ENCODE measurements at places on chromosomes 4 and X.

DNA sequence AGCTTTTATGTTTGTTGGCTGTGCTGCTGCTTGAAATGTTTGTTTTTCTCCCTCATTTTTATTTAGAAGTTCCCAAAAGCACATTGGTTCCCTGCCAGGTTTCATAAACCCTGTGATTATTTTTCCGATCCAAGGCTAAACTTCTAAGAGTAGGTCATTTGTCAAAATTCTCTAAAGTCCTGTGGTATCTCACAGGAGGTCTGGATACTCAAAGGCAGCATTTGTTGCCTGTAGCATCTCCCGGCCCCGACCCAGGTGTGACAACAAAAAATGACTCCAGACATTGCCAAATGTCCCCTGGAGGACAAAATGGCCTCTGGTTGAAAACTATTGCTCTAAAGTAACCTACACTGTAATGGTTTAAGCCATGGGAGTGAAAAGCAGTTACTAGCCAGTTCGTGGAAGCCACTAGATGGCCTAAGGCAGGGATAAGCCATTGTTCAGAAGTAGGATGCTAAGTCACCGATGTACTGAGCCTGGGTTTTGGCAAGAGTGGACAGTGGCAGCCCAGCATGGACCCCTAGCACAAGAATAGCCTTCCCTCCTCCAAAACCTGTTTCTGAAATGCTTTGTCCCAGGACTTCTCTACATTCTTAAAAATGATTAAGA, 256.1 kb downstream of the THOC2 start:
- DNase-seq = no peak

GRCh38 chrX:134236626-134237614, at the start of gene CCDC160:
Gene CCDC160, plus strand, starts transcription at chrX:134237182. Its CDS starts 7,619 bp downstream, at chrX:134244801.
- DNase-seq = no peak

- DNase-seq = no peak
Measured at GRCh38 chrX:9829308-9830267, 43.4 kb downstream of the SHROOM2 start.

DNA sequence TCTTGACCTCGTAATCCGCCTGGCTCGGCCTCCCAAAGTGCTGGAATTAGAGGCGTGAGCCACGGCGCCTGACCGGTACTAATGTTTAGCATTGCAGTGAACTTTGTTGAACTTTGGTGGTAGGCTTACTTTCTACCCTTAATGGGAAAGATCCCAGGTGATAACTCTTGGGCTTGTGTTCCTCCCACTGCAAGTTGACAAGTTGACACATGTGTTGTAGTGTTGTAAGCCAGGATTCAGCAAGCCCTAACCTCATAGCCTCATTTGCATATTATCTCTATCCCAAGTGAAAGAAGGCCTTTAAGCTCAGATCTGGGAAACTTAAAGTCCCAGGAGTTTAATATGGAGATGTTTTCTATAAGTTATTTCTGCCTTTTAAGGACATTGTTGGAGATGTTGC, 80.0 kb upstream of the CLCN4 start:
- no peak for DNase-seq

GRCh38 chrX:119067023-119067739, 5.6 kb upstream of the CT47C1 start:
- DNase-seq = no peak

DNA sequence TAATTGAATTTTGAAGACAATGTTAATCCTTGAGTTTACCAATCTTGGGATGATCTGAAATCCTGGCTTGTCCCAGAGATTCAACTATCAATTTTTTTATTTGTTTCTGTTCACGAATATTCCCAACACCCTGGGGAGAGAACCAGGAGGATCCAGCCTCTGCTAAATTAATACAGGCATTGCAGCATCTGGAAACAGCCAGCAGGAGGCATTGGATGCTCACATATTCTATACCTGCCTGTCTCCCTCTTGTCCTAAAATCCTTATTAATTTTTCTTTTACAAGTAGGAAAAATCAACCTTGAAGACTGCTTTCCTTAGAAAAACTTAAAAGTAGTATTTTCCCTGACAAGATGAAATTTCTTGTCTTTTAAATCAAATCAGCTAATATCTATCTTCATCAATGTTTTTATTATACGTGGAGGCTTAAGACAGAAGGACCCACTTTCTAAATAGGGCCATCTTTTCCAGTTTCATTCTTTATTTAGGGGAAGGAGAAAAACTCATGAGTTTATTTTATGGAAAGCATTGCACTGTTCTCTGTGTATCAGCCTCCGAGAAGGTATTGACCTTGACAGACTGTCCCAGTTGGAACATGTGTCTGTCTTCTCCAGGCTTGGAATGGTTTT, 102.4 kb downstream of the CLNK start:
- no peak for DNase-seq

DNA sequence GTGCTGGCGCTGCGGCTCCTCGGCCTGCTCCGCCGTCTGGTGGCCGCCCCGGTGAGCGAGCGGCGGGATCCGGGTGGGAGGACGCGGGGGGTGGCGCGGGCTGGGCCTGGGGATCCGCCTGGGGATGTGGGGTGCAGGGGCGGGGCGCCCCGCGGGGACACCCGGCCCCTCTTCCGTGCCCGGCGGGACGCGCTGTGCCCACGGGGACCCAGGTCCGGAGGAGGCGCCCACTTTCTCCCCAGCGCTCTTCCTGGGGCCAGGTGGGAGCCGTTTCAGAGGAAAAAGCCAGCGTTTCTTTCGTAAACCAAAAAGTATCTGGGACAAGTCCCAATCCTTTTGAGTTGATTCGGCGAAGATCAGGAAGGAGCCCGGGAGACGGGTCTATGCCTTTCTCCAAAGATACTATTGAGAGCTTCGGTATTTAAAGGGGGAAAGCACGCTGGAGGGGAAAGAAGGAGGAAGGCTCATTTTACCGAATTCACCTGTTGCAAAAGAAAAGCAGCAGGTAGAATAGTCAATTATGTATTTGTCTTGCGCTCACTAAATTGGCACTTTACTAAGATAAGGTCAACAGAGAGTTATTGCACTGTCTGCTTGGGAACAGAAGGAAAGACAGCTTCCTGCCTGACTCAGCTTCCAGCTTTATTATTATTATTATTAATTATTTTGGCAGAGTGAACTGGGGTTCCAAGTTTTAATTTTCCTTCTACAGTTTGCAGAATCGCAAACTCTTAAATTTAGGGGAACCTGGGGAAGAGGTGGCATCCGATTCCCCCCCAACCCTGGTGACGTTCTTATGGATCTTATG, 81.5 kb upstream of the CD99 start:
- DNase-seq = no peak

- no peak for DNase-seq
Measured at GRCh38 chrX:147228153-147228552, 413.6 kb upstream of the CXorf51A start.

GRCh38 chrX:110210417-110211139, 107.3 kb downstream of the AMMECR1 start:
- no peak for DNase-seq

DNA sequence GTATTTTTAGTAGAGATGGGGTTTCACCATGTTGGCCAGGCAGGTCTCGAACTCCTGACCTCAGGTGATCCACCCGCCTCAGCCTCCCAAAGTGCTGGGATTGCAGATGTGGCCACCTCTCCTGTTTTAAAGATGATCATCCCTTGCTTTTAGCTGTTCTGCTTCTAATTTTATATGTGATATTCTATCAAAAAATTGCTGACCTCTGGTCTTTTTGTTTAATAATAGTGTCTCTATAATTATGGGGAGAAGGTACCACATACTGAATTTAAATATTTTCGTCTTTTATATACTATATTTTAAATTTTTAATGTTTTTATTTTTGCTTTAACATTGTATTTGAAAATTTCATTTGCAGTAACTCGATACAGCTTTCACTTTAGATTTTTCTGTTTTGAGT, 15.6 kb downstream of the USP9X start:
- DNase-seq = no peak

DNA sequence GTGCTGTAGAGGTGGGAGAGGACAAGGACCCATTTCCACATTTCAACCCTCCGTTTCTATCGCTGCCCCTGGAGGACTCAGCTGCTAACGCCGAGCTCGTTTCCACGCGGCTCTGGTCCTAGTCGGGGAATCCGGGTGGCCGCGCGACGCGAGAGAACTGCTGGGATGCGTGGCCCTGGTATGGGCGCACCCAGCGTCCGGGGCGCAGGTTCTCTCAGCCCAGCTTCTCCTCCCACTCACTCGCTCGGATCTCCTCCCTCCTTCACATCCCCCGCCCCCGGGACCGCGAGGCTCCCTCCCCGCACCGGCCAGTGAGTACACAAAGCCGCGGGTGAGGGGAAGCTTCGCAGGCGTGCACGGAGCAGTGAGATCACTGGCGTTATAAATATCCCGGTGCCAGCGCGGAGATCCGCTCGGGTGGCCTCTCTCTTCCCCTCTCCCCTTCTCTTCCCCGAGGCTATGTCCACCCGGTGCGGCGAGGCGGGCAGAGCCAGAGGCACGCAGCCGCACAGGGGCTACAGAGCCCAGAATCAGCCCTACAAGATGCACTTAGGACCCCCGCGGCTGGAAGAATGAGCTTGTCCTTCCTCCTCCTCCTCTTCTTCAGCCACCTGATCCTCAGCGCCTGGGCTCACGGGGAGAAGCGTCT, at the start of gene FGF5:
Gene FGF5 (plus strand): TSS at position 412 of the 649 bp plus-strand sequence. CDS start 161 bp downstream, at position 573.
- DNase-seq = no peak

DNA sequence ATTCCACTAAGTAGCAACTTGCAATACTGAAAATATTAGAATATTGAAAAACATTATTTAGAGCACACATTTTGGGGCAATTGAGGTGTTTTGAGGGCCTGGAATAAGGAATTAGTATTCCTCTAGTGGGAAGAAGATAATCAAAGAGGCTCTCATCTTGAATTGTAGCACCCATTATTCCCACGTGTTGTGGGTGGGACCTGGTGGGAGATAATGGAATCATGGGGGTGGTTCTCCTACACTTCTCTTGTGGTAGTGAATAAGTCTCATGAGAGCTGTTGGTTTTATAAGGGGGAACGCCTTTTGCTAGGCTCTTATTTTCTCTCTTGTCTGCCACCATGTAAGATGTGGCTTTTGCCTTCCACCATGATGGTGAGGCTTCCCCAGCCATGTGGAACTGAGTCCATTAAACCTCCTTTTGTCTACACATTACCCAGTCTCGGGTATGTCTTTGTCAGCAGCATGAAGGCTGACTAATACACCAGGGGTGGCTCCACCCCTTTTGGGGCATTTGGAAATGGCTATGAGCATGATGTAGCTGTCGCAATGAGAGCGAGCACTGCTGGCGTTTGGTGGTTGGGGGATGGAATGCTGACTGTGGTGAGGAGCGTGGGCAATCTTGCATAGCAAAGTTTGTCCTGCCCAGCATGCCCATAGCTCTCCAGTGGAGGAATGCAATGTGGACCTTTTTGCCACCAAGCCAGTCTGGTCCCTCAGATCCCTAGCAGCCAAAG, 308.2 kb downstream of the FRMPD4 start:
- no peak for DNase-seq

DNA sequence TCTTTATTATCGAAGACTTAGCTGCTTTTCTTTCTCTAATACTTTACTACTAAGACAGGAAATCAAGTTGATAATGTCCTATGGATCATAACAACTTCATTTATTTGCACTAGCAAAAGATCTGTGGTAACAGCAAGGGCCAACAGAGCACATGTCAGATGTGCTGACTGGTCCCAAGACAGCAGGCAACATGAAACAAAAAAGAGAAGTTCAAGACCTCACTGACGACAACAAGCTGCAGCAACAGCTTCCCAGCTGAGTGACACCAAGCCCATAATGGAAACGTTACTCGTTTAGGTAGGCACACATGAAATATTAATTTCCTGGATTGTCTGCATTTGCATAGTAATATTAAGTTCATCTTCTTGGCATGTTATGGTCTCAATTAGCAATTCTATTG, 126.9 kb downstream of the UNC5C start:
- no peak for DNase-seq

DNA sequence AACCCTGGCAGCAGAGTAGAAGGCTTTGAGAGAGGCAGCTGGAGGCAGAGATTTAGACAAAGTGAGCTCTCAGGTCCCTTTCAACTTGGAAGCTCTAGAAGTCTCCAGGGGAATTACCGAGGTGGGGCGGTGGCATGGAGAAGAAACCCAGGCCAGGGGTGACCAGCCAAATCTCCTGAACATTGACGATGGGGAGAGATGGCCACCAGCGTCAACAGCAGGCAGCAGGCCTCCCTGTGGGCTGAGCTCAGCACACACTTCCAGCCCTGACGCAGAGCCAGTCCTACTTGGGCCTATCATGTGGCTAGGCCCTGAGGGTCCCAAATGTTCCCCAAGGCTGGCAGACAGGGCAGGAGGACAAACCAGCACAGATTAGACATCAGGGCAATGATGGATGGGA, 187.8 kb downstream of the BCOR start:
- DNase-seq = no peak

DNA sequence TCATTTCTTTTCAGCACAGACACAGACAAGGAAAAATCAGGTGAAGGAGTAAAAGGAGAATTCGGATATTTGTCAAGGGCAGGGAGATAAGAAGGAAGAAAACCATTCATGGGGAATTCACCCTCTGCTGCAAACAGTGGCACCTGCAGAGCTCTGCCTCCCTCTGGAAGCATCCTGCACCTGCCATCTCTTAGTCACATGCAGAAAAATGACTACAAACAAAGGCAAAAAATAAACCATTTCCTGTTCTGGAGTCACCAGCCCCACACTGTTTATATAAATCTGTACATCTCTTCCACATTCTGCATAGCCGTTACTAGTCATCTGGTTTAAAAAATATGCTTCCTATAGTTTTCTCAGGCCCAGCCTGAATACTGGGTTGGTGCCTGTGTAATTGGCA, 205.3 kb downstream of the ARAP2 start:
- no peak for DNase-seq

DNA sequence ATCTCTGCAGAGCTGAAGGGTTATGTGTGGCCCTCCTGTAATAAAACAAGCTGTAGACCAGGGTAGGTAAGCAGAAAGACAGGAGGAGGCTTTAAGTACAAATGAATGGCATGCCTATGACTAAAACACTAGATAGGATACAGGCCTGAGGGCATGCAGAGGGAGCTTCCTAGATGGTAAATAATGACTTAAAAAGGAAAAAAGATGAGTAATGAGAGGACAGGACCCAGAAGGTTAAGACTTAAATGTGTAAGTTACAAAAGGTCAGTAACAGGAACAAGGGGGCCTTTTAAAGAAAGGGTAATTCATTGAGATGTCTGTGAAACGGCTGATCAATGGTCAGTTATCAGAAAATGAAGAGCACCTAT, 194.8 kb downstream of the SOWAHB start:
- no peak for DNase-seq

DNA sequence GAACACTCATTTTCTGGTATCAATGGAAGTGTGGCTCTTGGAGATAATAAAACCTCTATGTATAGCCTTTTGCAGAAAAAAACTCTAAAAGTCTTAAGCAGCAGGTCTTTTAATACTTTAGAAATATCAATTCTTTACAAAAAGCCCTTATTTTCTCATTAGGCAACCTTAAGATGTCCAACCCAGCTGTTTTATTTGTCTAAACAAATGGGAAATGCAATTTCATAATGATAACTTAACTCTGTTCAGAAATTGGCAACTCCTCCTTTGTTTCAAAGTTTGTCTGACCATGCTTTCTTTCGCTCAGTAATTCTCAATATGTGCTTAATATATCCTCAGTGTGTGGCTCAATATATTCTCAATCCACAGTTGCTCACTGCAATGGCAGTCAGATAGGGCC, 196.5 kb upstream of the VEGFC start:
- no peak for DNase-seq

- DNase-seq = no peak
Measured at GRCh38 chr4:139241784-139242151, 38.3 kb downstream of the MGARP start.
